ENCODE measurements at places on chromosomes 12 and 14.

DNA sequence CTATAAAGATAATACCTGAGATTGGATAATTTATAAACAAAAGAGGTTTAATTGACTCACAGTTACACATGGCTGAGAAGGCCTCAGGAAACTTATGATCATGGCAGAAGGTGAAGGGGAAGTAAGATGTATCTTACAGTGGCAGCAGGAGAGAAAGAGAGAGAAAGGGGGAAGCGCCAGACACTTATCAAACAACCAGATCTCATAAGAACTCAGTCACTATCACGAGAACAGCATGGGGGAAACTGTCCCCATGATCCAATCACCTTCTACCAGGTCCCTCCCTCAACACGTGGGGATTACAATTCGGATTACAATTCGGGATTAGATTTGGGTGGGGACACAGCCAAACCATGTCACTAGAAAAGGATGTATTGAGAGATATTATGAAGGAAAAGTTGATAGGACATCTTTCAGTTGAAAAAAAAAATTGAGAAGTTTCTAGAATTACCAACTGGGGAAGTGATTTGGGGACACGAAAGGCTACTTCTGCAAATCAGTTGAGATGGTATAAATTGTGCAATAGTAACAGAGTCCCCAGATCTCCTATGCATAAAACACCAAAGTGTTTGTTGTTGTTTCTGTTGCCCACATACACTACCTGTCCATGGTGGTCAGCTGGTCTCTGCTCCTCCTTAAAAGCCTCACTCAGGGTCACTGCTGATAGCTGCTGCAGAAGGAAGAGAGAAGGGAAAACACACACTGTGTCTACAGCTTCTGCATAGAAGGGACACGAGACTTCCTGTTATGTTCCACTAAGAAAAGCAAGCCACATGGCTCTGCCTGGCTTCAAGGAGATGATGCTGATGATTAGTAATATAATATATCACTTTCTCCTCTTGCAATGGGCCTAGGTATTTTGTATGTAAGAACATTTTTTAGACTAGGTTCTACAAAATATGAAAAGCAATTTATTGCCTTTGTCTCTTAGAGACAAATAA lies 465.5 kb downstream of the PDZRN4 start:
- no peak for DNase-seq

DNA sequence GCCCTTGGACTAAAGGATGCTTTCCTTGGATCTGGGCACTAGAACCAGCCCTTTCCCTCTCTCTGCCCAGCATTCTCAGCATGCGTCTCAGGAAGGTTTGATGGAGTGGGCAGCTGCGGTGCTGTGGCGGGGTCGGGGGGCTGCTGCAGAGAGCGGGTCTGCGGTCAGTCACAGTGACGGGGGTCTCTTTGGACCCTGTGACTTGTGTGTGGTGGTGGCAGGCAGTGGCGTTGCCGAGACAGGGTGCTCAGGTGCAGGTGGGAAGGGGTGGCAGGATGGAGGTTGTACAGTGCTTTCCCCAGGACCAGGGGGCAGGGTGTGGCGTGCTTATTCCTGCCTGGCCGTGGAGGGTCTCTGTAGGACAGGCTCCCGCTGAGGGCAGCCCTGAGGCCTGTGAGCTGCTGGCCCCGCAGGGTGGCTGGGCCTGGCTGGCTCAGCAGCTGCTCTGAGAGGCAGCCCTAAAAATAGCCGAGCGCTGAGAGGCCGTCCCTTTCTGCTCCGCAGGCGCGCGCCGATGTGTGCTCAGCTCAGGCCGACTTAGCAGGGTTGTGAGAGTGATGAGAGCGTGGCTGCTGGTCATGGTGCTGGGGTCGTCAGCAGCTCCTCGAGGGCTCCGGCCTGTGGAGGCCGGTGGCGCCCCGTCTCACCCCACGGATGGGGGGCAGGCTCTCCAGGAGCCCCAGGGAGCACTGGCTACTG lies 9.7 kb downstream of the PACS2 start:
- DNase-seq: no peak

DNA sequence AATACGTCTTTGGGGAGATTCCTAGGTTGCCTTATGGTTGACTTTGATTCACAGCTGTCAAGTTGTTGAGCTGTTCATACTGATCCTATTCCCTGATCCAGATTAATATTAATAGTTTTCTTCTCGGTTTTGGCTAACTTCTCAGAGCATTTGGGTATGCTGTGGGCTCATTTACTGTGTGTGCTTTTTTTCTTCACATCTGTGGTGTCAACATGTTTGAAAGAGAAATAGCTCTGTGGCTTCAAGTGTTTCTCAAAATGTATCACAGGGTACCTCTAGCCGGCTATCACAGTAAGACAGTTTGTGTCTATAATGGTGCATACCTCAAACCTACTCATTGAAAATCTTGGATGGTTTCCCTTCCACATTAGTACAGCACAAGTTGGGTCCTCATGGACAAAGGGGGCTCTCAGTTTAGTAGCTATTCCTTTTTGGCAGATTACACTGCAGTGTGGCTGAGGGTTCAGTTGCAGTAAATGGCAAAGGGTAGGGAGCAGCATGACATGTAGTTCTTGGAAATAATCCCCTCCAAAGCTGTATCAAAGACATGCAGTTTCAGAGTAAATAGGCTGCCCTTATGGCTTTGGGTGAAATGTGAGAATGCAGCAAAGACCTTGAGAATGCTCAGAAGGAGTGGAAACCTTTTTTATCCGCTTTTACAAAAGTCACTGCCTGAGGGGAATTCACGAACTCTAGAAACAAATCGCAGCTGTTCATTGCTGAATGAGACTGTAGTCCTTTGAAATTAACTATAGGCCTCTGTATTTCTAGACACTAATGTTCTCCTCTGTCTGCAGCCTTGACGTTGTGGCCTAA lies 102.4 kb upstream of the ATF1 start:
- no peak for DNase-seq

- DNase-seq: no peak
Observed at GRCh38 chr12:4829161-4829792, 80.4 kb upstream of the KCNA1 start.

DNA sequence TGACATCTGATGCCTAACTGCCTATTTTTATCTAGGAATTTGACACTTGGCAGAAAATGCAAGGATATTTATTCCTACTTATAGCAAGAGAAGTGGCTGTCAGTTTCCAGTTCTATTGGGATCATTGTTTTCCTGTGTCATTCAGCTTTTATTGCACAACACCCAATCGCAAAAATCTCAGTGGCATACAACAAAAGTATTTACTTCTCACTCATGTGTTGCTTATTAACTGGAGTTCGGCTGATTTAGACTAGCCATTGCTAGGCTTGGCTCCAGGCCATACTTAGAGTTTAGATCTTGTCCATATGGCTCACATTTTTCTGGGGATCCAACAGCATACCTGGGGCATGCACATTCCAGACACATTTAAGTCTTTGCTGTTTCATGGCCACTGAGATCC lies 218.6 kb upstream of the SYT1 start:
- no peak for DNase-seq

- DNase-seq: no peak
Observed at GRCh38 chr14:99479906-99480869, at the start of gene SETD3. SETD3 (minus strand) TSS chr14:99480859; CDS start chr14:99465805, 15,054 bp downstream.

DNA sequence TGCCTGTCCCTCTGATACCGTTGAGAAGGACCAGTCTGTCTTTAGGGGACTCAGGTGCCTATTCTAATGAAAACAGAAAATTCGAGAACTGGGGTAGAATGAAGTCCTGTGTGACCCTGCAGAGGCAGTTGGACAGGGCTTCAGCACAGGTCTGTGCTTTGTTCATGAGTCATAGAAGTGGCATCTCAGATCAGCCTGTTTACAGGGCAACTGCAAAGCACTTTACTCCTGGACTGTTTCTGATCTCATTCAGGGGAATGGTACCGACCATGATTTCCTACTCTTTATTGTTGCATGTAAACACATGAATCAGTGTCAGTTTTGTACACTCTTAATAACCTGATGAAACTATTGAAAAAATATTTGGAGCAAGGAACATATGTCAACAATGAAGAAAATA lies 1517.0 kb downstream of the AACS start:
- no peak for DNase-seq

DNA sequence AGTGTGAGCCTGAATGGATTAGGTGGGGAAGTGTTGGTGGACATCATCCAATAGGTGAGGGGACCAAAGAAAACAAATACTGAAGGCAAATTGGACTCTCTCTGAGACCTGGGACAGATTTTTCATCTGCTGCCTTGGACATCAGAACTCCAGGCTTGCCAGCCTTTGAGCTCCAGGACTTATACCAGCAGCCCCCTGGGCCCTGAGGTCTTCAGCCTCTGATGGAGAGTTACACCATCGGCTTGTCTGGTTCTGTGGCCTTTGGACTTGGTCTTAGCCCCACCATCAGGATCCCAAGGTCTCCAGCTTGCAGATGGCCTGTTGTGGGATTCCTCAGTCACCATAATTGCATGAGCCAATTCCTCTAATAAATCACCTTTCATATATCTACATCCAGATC lies 80.8 kb upstream of the SLC8A3 start:
- DNase-seq: no peak

DNA sequence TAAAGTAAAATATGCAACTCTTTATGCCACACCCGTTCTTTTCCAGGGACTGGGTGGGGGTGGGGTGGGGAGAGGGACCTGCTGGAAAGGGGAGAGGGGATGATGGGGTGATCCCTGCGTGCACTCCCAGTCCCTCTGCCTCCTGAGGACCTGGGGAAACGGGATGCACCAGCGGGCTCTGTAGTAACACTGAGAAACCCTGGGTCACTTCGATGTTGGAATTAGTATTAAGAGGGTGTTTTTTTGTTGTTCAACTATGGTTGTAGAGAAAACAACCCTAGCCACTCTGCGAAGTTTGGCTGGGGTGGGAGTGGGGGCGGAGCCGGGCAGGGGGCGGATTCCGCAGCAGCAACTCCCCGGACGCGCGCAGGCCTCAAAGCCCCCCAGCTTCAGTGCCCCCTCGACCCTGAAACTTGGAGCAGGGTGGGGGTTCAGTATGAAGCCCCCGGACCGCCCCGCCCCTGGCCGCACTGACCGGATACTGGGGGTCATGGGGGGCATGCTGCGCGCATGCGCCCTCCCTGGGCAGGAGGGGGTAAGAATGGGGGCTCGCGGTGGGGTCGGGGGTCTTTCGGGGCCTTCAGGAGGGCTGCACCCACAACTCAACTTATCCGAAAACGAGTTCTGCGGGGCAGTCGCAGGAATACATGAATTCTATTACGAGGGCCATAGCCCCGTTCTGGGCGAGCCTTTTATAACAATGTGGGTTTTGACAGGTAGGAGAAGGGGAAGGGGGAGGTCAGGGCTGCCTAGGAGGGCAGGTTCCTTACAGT lies 1.3 kb upstream of the ARHGEF25 start:
- DNase-seq: no peak

DNA sequence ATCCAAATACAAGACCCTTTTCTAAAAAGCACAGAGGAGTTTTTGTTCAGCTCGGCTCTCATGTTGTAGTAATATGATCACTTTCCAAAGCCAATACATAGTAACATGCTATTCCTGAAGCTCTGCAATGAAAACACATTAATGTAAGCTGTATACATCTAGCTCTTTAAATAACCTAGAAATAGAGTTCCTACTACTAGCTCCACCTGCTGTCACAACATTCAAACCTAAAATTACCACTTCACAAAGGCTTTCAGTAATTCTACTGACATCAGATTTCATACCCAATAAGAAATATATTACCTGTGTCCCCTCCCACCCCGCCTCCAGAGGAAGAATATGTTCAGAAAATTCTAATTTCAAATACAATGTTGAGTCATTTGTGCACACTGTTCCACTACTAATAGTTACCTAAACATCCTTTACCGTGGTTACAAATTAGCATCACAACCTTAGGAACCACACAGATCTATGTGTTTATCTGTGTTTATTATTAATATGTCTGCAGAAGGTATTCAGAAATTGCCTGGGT lies 17.8 kb downstream of the EFCAB11 start:
- DNase-seq: no peak

DNA sequence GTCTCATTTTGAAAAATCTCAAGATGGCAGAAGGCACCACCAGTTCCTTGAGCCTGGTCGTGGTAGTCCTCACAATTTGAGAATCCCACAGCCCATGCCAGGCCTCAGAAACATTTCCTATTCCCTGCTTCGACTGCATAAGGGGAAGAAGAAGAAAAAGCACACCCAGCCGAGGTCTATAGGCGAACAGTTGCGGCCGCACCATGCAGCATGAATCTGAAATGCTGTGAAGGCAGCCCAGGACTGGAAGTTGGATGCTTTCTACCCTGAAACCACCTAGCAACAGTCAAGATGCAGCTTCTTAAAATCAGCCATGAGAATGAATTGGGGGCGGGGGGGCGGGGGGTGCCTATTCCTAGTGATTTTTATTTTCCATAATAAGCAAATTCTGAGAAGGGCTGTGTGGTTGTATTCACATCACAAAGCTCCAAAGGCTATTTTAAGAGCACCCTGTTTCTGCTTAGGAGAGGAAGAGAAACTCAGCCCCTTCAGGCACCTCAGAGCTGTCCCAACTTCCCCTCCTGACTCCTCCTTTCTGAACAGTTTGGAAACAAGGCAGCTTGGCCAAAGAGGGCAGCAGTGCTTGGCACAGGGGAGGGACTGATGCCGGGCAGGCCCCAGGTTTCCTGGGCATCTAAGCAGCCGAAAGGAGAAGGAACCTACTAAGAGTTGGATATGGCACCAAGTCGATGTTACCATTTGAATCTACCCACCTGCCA lies 172.5 kb upstream of the FOXN3 start:
- DNase-seq: no peak

- no peak for DNase-seq
Observed at GRCh38 chr12:96997797-96998484, 90.9 kb downstream of the NEDD1 start.

- DNase-seq: no peak
Observed at GRCh38 chr12:12891881-12892355, 556 bp downstream of the GPRC5A start.

DNA sequence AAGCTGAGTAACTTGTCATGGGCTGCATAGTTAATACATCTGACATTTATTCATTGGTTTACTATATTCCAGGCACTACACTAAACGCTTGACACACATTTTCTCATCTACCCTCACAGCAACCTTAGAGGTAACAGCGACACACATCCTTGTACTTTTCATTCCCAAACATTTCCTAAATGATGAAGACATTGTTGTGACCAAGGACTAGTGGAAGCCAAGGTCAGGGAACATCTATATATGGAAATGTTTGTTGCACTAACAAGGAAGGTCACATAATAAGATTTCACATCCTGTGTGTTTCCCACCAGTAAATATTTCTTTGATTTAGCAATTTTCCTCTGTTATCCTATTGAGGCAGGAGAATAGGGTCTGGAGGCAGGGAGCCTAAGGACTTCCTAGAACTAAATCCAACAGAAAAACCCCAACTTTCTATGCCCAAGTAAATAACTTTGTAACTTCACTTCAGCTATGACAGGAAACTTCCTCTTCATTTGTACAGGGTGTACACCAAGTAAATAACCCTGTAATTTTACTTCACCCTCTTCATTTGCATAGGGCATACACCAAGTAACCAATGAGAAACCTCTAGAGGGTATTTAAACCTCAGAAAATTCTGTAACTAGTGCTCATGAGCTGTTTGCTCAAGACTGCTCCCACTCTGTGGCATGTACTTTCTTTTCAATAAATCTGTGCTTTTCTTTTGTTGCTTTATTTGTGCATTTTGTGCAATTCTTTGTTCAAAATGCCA lies 48.4 kb downstream of the ZNF641 start:
- no peak for DNase-seq

DNA sequence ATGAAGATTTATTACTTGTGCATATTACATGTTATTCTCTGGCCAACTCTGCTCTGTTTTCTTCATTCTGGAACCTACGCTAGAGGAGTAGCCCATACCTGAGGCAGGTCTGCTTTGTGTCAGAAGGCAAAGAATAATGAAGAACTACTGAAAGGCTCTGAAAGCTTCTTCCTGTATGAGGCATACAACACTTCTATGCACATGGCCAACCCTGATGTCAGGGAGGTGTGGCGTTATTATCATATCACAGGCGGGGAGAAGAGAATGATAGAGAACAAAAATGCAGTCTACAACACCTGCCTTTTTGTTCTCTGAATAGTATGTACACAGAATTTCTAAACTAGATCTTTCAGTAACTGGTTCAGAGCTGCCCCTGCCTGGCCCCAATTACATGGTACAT lies 32.5 kb upstream of the CRY1 start:
- no peak for DNase-seq
